ENCODE measurements at places on chromosomes 7 and 10. TPM values are rescaled to one million over a fixed set of nuclear protein-coding genes. Genes with fewer than 3 reads are reported as not detected.

Gene ZNF862
- 1.0 TPM for total RNA-seq

Gene GAD2
- total RNA-seq, result not detected

Gene ASB10
- total RNA-seq, result not detected

Gene C10orf143
- not detected for total RNA-seq

Gene SSC4D
- total RNA-seq, result 0.87 TPM

Gene GIMAP7
- total RNA-seq, result not detected

Gene MKX
- total RNA-seq, result not detected

Gene PNLIPRP1
- not detected for total RNA-seq

Gene ZC3HAV1L
- total RNA-seq, result 9.3 TPM

Gene GPR85
- total RNA-seq, result 0.34 TPM

Gene EPC1
- total RNA-seq, result 9.7 TPM

Gene POU6F2
- not detected for total RNA-seq

Gene MINDY4
- total RNA-seq, result 2.1 TPM

Gene TMEM236
- 0.04 TPM for total RNA-seq

Gene SORCS1
- not detected for total RNA-seq

Gene LIPF
- total RNA-seq, result not detected

Gene FAM25G
- total RNA-seq, result 21.2 TPM
